Skeletal muscle cell (primary cell): ENCODE measurements at places on chromosomes 1 and 21.

DNA sequence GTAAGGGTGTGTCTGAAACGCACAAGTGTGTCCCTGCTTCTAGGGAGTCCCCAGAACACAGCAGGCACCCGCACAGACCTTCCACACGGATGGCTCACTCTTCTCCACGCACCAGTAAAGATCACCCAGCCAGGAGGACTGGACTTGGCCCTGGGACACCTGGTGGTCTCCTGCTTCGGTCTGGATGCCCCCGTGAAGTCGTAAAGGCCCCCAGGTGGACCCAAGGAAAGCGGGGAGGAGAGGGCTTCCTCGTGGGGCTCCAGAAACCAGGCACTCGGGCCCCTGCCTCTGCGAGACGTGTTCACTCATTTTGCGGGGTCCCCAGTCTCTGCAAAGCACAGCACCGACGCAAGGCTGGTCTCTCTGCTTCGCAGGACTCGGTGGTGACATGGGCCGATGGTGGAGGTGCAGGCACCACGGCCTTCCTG, 20.2 kb upstream of the COL6A2 start:
- DNase-seq = no peak

DNA sequence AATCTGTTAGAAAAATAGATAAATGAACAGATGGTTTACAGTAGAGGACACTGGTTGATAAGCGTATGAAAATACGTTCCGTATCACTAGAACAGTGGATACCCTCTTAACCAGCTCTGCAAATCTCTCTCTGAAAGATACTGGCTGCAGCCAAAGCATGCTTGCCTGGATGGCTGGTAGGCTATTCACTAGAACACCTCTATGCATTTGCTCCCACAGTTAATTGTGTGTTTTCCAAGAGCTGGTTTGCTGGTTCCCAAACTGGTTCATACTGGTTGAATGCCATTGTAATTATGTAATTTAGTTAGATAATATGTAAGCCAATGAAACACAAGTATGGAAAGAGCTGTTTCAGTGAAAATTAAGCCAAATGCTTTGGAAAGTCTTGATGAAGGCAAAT, 126.6 kb downstream of the C1orf21 start:
- no peak for DNase-seq

DNA sequence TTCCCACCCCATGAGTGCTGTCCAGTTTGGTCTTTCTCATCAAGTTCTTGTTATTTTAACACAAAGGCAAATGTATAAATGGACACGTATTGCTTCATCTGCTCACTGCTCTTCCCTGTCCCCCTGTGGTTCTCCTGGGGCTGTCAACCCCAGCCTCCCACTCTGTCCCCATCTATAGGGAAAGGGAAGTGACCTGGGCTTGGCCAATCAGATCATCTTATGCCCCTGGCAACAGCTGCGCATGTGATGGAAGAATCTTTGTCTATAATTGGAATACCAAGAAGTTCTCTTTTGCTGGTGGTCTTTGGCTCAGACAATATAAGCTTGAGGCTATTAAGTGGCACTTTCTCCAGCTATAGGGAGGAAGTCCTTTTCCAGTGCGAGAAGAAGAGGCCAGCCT, 4.7 kb upstream of the CCSAP start:
- DNase-seq = no peak

DNA sequence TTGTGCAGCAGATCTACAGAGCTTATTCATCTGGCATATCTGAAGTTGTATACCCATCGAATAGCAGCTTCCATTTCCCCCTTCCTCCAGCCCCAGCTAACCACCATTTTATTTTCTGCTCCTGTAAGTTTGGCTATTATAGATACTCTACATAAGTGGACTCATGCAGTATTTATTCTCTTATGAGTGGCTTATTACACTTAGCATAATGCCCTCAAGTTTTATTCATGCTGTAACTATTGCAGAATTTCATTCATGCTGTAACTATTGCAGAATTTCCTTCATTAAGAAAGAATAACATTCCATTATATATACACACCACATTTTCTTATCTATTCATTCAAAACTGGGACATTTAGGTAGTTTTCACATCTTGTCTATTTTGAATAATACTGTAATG, 30.5 kb upstream of the IFI16 start:
- DNase-seq = no peak

- peak; percentile 54 for DNase-seq
Observed at GRCh38 chr21:46295177-46295770, 9.1 kb downstream of the YBEY start.

DNA sequence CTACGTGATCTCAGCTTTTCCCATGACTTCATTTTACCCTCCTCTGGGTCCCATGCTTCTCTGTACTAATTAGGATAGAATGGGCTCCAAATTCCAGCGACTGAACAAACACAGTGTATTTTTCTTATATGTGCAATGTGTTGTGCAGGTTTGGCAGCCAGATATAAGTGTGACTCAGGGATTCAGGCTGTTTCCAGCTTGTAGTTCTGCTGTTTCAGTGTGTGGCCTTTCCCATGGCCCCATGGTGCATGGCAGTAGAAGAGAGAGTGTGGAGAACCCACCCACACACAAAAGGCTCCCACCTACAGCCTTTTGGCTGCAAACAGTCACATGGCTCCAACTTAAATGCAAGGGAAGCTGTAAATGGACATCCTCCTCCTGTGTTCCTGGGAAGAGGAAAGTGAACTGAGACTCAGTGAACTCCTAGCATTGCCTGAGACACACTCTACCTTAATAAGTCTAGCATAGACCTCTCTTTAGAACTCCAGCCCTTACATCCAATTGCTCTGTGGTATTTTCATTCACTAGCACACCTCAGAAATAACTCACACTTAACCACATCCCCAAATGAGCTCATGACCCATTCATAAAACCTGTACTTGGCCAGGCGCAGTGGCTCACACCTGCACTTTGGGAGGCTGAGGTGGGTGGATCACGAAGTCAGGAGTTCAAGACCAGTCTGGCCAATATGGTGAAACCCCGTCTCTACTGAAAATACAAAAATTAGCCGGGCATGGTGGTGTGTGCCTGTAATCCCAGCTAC, 58.7 kb downstream of the KIAA0040 start:
- no peak for DNase-seq

- no peak for DNase-seq
Observed at GRCh38 chr21:31253684-31254083, 90.4 kb downstream of the TIAM1 start.

- DNase-seq = no peak
Observed at GRCh38 chr1:243585982-243586381, 264.1 kb downstream of the AKT3 start.
